ENCODE measurements at places on chromosomes 7 and 10.

DNA sequence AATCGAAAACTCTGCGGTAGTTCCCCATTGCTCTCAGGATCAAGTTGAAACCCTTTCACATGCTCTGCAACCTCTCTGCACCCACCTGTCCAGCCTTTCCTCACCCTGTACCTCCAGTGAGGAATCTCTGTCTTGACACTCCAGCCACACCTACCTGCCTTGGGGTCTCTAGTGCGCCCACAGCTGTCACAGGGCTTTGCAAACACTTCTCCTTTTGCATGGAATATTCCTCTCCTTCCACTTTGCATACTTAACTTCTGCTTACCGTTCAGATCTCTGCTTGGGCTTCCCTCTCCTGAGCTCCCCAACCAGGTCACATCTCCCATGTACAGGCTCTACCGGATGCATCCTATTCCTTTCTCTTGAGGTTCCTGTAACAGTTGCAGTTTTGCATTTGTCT, 6.6 kb upstream of the ZYX start:
- DNase-seq = no peak

- no peak for DNase-seq
Observed at GRCh38 chr7:115052706-115053105, 130.8 kb downstream of the MDFIC start.

- DNase-seq = no peak
Observed at GRCh38 chr10:44960088-44960460, 472 bp downstream of the RASSF4 start.

DNA sequence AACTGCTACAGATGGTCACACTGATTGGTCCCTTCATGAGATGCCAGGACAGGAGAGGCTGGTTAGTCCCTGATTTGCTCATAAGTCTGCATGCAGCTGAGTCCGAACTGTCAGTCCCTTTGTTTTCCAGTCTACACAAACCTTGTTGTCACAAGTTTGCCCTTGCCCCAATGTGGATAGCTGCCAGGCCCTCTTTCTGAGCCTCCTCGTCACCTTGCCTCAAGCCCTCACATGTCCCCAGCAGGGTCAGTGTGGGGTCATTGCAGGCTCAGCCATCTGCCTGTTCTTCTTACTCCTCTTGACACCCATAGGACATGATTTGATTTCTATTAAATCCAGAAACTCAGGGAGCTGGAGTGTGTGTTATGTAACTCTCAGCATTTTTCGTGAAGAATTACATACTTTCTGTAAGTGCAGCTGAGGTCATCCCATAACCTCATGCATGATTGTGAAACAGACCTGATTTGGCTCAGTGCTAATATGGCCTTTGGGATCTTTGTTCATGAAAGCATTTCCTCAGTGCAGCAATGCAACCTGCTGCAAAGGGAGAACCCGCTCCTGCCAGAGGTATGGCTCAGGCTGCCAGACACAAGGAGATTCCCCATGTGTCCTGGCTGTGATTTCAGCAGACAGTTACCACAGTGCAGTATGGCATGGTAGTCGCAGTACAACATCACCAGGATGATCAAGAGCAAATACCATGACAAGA, 70.0 kb upstream of the ZMIZ2 start:
- DNase-seq = no peak

DNA sequence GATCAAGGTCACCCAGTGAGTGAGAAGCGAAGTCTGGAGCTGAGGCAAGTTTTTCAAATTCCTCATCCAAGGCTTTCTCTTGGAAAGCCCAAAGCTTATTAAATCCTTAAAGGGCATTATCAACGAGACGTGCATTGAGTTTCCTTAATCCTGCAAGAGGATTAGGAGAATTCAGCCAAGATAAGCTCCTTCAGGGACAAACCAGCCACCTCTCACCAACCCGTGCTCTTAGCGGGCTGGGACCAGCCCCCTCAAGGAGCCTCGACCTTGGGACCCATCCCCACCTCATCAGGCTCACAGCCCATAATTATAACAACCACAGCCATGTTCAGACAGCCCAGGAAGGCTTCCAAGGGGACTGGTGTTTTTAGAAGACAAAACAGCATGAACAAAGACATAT, 12.0 kb upstream of the SLC29A4 start:
- no peak for DNase-seq

GRCh38 chr10:128631801-128632241, 505.6 kb upstream of the MKI67 start:
- DNase-seq = no peak

- DNase-seq = no peak
Observed at GRCh38 chr10:112390125-112390703, 16.3 kb downstream of the ACSL5 start.

- DNase-seq = no peak
Observed at GRCh38 chr7:73992101-73992562, 35.8 kb upstream of the ELN start.

All from SIG-M5 (cell line).